CD4-positive, CD25-positive, alpha-beta regulatory T cell (primary cell): ENCODE measurements at places on chromosomes 16 and 17. TPM values are rescaled to one million over a fixed set of nuclear protein-coding genes. Genes with fewer than 3 reads are reported as not detected.

Gene BCAR1
- 0.44 TPM for total RNA-seq

Gene KCNH6
- total RNA-seq, result not detected

Gene CACNA1H
- total RNA-seq, result 4.2 TPM

Gene SLC12A3
- not detected for total RNA-seq

Gene SOCS1
- total RNA-seq, result 91.5 TPM

Gene ASGR2
- not detected for total RNA-seq

GRCh38 chr16:79758615-79759346 is 158.2 kb upstream of the MAF start:
- DNase-seq, result no peak

GRCh38 chr17:39667945-39668924 is at the start of gene PNMT:
Gene PNMT (plus strand): TSS chr17:39668453. CDS start chr17:39668476, 23 bp downstream.
- peak; percentile 40 for DNase-seq

GRCh38 chr16:17302214-17302613 is 168.5 kb downstream of the XYLT1 start:
- peak; percentile 57 for DNase-seq

GRCh38 chr16:59144841-59145240 is 410.7 kb upstream of the GOT2 start:
- no peak for DNase-seq

GRCh38 chr17:31506517-31506916 is 115.0 kb downstream of the RAB11FIP4 start:
- DNase-seq, result no peak

GRCh38 chr17:38748892-38749222 is 721 bp upstream of the PCGF2 start:
- no peak for DNase-seq

DNA sequence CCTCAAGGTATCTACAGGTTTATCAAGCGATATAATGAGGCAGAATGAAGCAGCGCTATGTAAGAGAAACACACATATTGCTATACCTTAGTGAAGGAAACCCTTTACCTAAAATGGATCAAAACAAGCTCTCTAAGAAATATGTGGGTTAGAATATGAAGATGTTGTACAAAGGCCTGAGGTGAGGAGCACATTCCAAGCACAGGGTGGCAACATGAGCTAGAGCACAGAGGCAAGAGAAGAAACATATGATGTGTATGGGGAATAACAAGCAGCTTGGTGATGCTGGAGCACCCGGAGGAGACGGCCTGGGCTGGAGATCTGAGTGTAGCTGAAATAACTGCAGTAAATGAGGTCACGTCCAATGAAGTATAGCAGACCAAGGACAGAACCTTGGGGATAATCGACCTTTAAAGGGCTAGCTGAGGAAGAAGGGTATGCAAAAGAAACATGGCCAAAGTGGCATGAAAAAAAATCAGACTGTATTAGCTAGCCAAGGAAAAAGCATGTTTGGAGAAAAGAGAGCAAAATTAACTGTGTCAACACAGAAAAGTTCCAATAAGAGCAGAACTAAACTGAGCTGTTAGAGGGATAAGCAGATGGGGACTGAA is 44.0 kb downstream of the MARVELD3 start:
- no peak for DNase-seq

GRCh38 chr17:38551121-38551520 is 54.6 kb downstream of the SRCIN1 start:
- DNase-seq, result no peak

- no peak for DNase-seq
These were observed 210.4 kb upstream of the CHMP6 start for GRCh38 chr17:80781211-80781610.

DNA sequence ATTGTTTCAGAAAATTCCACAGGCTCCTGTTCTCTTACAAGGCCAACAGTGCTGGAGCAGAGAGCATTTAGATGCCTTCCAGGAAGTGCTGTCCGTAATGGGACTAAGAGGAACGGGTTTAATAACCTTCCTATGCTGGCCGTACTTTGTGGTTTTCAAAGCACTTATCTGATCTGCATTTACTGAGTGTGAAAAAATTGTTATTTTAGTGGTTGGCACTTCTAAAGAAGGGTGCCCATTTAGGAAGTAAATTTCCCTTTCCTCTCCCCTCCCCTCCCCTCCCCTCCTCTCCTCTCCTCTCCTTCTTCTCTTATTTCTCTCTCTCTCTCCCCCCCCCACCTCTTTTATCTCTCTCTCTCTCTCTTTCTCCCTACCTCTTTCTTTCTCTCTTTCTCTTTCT is 72.0 kb upstream of the DNAJA2 start:
- peak; percentile 7 for DNase-seq

- DNase-seq, result no peak
These were observed 904.3 kb upstream of the CDH8 start for GRCh38 chr16:62940569-62940968.

DNA sequence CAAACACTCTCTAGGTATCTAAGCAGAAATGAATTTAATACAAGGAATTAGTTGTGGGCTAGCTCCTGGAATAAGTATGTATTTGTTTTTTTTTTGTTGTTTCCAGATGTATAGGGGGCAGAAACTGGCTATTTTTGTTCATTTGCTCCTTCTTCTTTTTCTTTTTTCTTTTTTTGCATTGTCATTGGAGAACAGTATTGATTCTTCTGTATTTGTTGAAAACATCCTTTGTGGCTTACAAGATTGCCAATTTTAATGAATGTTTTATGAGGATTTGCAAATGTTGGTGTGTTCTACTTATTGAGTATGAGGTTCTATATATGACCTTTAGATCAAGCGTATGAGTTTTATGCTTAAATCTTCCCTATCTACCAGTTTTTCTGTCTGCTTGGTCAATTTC is 5.6 kb upstream of the PCTP start:
- no peak for DNase-seq

GRCh38 chr17:8332688-8333087 is 7.0 kb upstream of the ODF4 start:
- DNase-seq, result no peak
